Right lung (tissue), 10 donors: ENCODE measurements at places on chromosomes 13 and 19.

GRCh38 chr13:90696254-90696653 is 651.2 kb upstream of the MIR17HG start:
- DNase-seq = no peak

DNA sequence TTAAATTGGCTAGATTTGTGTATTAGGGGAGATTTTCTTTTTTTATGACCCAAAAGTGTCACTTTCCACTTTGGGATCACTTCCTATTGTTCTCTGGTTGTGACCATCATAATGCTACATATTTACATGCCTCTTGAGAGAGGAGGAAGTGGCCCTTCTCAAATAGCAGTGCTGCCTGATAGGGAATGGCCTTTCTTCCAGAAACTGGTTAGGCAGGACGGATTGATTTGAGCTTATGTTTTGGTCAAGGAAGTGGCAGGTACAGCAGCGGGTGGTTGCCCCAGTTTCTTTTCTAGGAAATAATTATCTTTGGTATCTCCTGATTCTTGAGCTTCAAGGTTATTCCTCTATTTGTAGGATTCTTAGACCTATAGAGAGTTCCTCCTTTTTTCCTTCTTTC is 21.9 kb upstream of the WTIP start:
- DNase-seq = peak; percentile 20

GRCh38 chr13:67100730-67101129 is 129.4 kb downstream of the PCDH9 start:
- DNase-seq = no peak

- no peak for DNase-seq
Observed at GRCh38 chr19:48591021-48591420, 15.5 kb upstream of the SPACA4 start.

DNA sequence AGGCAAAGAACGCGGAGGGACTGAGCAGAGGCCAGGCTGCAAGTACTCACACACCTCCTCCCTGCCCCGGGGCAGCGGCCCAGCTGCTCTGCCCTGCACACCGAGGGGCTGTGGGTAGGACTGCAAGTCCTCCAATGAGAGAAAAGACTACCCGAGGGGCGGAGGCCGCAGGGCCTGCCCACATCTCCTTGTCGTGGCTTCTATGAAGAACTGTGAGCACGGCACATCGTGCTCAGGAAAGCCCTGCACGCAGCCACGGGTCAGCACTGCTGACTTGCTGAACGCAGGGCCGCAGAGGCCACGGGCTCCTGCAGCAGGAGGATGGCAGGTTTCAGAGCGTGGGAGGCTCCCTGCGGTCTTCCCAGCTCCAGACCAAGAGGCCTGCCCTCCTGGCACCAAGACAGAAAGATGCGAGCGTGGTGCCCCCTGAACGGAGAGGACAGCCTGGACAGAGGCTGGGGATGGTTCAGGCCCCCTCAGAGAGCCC is 37.4 kb downstream of the CEBPG start:
- no peak for DNase-seq
